ENCODE measurements at places on chromosomes 4 and X.

- DNase-seq: no peak
Measured at GRCh38 chr4:157896726-157897125, 276.1 kb downstream of the GASK1B start.

DNA sequence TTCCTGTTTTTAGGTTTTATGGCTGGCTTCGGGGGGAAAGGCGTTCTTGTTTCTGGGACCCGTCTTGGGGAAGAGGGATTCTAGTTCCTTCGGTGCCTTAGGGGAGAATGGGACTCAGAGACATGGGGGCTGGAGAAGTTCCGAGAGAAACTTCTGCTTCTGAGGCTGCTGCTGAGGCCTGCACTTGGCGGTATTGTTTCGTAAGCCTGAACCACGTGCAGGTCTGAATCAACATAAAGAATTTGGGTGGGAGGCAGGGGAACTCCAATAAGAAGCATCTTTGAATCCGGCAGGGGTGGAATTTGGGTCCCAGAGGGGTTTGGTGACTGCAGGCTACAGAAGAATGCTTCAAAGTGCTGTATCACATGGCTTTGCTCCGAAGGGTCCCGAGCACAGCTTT is 15.1 kb downstream of the XG start:
- DNase-seq: no peak

- DNase-seq: no peak
Measured at GRCh38 chrX:38206542-38206941, 14.1 kb downstream of the SRPX start.

- DNase-seq: peak; percentile 16
Measured at GRCh38 chr4:15963001-15963451, at the start of gene FGFBP2. Gene FGFBP2 (minus strand): TSS chr4:15963175. CDS start chr4:15963129, 46 bp downstream.

DNA sequence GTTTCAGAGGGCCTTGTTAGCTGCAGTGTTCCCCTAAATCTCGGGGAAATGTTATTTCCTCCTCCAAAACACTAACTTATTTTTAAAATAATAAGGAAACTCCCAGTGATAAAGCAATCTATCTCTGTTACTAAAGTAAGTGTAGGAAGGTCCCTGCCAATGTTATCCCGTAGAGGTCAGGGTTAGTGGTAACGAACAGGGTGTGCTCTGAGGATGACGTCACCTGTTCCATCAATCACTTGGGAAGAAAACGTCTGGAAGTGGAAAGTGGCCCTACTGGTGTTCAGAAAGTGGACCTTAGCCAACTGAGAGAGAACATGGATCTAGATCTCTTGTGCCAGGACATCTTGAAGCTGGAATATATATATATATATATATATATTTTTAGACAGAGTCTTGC is 249.5 kb downstream of the BCOR start:
- DNase-seq: no peak

All from stimulated activated CD4-positive, alpha-beta T cell treated with anti-CD3 and anti-CD28 coated beads, TNF-alpha, amount 100 ng/mL, for 1 hour (primary cell).